ENCODE measurements at places on chromosomes 5 and 9.

GRCh38 chr5:72608297-72608696, 101.1 kb upstream of the ZNF366 start:
- no peak for DNase-seq

GRCh38 chr5:155343468-155343867, 329.9 kb downstream of the KIF4B start:
- DNase-seq: no peak

DNA sequence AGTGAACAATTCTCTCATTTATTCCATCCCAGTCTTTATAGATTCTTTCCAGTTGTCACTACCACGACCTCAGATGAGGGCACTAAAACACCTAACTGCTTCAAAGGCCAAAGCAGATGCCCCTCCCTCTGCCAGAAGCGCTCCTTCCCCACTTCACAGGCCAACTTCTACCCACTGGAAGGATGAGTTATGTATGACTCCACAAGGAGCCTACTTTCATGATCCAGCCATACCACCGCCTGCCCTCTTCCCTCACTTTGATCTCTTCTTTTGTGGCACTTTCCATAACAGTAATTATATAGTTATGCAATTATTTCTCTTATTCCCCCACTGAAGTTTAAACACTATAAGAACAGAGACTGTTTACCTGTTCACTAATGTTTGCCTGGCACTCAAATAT, 93.7 kb downstream of the HOMER1 start:
- no peak for DNase-seq

- no peak for DNase-seq
These were observed 2.8 kb downstream of the JAKMIP2 start for GRCh38 chr5:147779694-147780093.

- no peak for DNase-seq
These were observed 55.5 kb upstream of the DMRT1 start for GRCh38 chr9:785997-786396.

DNA sequence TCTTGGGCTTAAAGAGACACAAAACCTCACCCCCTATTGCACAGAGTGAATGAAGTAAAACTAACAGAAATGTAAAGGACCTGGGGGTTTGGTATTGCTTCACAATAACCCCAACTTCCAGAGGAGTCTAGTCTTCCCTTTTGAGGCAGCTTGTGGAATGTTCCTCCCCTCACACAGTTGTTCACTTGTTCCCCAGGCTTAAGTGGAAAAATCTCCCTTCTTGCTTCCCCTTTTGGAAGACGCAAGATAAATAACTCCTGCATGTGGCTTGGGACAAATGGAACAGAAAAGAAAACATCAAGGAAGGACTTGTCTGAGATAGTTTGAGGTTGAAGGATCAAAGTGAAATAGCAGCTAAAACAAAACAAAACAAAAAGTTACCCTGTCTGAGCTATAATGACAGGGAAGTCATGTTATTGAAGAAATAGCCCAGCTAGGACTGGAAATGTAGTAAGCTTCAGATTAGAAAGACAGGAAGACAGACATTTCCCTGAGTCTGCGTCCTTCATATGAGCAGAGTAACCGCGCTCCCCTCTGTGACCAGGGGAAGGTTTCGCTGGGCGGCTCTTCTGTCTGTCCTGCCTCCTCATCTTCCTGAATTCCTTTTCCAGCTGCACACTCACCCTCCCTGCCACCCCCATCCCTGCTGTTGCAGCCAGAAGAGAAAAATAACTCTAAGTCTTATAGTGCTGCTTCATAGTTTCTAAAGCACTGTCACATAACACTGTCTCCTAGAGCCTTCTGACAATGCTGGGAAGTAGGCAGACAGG, 8.8 kb downstream of the SPARC start:
- DNase-seq: no peak

DNA sequence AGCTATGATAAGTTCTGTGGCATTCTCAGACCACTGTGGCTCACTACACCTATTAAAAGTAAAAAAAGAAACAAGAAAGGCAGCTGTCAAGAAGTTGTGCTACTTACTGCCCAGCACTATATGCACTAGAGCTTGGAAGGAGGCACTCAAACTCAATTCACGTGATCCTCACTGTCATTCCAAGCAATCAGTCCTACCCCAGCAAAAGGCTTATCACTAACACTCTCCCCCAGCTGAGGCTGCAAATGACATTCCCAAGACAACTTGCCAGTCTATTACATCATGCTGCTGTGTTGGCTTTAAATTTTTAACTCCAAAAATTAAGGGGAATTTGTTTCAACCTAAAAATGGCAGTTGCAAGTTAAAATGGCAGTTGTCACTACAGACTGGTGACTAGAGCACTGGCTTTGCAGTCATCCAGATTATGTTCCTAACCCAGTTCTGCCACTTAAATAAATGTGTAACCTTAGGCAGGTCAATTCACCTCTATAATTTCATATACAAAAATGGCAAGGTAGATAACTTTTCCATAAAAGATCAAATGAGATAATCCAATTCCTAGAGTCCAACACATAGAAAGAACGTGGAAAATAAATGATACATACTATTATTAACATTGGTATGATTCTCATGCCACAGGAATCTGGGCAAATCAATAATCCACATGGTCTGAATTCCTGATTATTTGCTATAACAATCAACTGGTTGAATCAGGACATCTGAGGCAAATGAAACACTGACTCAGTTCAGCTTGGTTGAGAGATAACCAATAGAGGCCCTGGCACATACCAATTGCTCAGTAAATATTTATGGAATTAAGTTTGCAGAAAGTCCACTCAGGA, 52.4 kb downstream of the FBXW11 start:
- no peak for DNase-seq

- no peak for DNase-seq
These were observed 19.8 kb upstream of the PTPN3 start for GRCh38 chr9:109517901-109518377.

DNA sequence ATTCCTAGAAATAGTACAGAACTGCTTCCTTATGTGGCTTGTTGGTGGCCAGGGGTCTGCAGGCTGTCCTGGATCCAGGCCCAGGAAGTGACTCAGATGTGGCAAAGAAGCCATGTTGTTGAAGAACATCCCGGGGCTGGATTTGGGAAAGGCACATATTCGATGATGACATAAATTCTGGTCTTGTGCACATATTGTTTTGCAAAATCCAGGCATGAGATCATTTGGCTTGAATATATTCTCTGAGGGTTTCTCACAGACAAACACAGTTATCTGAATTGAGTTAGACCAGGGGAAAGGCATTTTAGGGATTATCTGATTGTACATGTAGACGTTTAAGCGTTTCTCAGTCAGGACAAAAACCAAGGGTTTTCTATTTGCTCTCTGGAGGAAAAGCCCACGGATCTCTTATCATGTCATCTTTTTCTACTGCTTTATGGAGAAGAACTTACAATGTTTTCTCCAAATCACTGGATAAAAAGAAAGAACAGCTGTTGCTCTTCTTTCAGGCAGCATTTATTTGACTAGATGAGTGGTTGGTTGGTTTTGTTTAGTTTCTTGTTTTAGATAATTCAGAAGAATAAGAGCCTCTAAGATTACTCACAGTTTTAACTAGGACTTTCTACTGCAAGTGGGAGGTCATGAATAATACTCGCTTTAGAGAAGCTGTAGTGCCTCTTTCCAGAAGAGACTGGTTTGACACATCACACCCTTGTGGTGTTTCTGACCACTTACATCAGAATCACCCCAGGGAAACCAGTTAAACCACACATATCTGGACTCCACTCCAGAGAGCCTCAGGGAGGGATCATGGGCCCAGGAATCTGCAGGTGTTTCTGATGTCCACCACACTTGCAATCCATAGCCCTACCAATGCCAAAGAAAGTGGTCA, 29.5 kb upstream of the LHFPL2 start:
- DNase-seq: no peak

- DNase-seq: no peak
These were observed 103.8 kb downstream of the MAP1B start for GRCh38 chr5:72210888-72211678.

- no peak for DNase-seq
These were observed 555.2 kb upstream of the GRAMD2B start for GRCh38 chr5:125868036-125868435.

DNA sequence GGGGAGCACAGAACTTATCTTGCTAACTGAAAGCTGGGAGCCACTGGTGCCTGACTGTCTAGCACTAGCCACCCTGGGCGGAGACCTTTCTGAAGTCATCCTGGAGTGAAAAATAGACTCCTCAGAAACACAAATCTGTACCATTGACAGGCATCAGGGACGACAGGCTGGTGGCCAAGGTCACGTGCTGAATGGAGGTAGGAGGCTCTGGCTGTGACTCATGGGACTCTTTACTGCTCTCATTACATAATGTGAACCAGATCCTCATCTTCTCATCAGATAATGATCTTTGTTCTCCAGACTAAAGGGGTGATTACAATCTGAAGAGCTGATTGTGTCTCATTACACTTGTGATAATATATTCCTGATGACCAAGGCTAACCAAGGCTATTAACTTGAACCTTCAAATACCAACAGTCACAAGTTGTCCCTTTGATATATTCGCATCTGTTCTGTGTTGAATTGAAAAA, 91.8 kb downstream of the SEMA5A start:
- no peak for DNase-seq

- no peak for DNase-seq
These were observed 165.9 kb downstream of the TMC1 start for GRCh38 chr9:72687331-72687730.

- DNase-seq: no peak
These were observed 70.5 kb downstream of the ERMP1 start for GRCh38 chr9:5762421-5762820.

DNA sequence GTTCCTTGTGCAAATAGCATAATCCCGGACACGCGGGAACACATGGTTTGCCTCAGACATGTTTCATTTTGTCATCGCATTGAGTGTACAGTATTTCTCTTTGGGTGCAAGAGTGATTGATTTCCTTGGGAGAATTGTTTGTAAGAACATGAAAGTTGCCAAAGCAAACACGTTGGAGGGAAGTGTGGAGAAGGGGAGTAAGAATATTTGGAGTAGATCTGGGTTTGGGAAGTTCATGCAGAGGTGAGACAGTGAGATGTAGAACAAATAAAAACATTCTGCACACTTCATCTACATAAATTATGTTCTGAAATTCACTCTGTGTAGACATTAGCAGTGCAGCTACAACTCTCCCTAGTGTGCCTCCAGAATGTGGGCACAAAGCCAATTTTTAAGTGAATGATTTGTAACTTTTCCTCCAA, 24.0 kb downstream of the FOXD1 start:
- DNase-seq: no peak

DNA sequence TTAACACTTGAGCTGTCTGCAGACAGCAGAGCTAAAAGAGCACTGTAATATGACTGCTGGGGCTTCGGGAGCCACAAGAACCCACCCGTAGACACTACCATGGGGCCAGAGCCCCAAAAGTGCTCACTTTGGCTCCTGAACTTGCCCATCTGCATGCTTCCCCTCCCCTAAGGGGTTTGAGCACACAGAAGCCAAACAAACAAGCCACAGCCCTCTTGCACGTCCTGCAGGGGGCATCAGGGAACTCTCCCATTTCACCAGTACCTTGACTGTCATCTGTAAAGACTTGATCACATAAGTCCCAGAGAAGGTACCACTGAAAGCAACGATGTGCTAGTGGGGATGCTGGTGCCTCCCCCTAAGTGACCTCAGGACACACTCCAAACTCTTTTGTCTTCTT, 681.8 kb downstream of the SEMA5A start:
- no peak for DNase-seq

- DNase-seq: no peak
These were observed 151.8 kb downstream of the ENTREP1 start for GRCh38 chr9:69476797-69477196.

GRCh38 chr9:109297899-109298298, 23.0 kb downstream of the EPB41L4B start:
- no peak for DNase-seq

DNA sequence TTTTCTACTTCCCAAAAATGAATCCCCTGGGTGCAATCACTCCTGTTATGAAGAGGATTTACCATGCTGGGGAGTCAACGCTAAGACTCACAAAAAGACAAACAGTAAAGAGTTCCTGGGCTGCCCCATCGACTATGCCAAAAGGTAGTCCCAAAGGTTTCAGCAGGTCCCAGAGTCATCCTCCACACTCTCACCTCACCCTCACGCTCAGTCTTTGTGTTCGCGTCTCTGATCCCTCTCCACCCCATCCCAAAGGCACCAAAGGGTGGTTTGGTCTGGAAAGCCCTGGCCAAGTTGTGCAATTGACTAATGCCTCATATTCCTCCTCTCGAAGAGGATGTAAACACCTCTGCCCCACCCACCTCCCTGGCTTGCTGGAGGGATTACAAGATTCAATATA, 240.2 kb upstream of the NFIL3 start:
- no peak for DNase-seq

- no peak for DNase-seq
These were observed 690.2 kb downstream of the NR2F1-AS1 start for GRCh38 chr5:92890841-92891244.

DNA sequence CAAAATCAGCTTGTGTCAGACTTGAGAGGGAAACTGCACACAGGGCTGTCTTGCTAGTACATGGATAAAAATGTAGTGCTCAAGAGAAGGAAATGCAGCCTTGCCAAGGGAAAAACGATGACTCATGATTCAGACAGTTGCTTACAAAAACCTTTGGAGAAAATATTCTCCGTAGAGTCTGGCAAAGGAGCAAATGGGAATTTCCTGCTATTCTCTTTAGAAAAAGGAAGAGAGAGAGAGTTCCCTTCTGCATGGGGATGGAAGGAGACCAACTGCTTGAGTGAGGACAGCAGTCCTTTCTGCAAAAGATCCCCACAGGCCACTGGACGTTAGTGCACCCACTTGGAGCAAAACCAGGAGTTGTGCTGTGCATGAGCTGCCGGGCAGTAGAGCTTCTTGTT, 7.6 kb downstream of the IFNB1 start:
- DNase-seq: no peak

DNA sequence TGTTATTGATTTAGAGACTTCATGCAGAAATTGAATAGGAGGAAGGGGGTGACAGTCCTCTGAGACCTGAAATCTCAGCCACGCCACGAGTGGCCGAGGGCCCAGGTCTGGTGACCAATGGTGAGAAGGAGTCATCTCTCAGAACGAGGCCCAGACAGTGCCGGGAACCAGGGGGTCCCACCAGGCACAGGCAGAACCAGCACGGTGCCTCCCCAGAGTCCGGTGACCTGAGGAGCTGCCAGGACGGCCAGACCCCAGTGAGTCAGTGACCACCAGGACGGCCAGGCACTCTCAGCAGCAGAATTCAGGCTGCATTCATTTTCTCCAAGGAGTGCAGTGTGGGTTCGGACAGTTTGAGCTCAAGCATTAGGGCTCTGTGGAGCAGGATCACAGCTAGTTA, 43.8 kb upstream of the NKD2 start:
- no peak for DNase-seq

GRCh38 chr9:135968601-135969000, 7.4 kb upstream of the UBAC1 start:
- no peak for DNase-seq

- peak; percentile 16 for DNase-seq
These were observed 259.5 kb downstream of the GRIA1 start for GRCh38 chr5:153749960-153750359.

GRCh38 chr9:107827304-107827703, 337.7 kb upstream of the KLF4 start:
- no peak for DNase-seq

All from nephron progenitor cell (in vitro differentiated cells).